AG09309 (cell line): ENCODE measurements at places on chromosomes 7 and 10.

DNA sequence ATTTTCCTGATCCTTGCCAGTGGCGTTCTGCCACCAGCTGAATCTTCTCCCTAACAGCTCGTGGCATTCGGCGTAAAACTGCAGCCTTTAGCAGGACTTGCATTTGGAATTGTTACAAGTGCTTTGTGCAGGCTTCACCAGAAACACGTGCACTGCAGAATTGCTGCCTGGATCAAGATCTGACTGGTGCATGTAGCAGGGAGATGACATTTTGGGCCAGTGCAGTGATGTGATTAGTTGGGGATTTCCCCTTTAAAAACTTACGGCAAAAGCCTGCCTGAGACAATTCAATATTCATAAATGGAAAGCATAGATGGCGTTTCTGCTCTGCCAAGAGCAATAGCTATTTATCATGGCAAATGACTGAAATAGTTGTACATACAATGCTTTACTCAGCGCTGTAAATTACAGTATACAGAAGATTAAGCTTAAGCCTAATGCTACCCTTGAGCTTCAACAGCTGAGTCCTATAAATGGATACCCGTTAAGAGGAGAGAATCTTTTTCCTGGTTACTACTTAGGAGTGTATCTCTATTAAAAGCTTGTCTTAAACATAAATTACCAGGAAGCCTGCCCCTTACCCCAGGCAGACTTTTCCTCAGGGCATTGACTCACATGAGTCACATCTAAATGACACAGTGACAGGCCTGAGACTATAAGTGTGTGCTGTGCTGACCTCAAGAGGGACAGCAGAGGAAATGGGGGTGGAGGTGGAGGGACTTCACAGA, 106.3 kb downstream of the ATXN7L1 start:
- DNase-seq: no peak

- no peak for DNase-seq
Measured at GRCh38 chr7:100221767-100222444, 2.2 kb downstream of the PVRIG start.

- no peak for DNase-seq
Measured at GRCh38 chr7:80313067-80313626, 178.5 kb downstream of the GNAI1 start.

- no peak for DNase-seq
Measured at GRCh38 chr7:93890464-93891068, at the start of gene TFPI2. TFPI2 (minus strand) TSS chr7:93890753; CDS start chr7:93890678, 75 bp downstream.

DNA sequence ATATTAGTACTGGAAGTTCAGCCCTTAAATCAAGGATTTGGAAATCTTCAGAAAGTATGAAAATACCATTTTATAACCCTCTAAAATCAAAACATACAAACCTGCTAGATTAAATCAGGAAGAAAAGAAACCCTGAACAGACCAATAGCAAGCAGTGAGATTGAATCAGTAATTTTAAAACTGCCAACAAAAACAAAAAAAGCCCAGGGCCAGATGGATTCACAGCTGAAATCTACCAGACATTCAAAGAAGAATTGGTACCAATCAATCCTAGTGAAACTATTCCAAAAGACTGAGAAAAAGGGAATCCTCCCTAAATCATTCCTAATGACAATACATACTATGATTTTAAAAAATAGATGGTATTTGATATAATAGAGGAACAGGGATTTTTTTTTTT, 70.1 kb downstream of the MCU start:
- DNase-seq: no peak

DNA sequence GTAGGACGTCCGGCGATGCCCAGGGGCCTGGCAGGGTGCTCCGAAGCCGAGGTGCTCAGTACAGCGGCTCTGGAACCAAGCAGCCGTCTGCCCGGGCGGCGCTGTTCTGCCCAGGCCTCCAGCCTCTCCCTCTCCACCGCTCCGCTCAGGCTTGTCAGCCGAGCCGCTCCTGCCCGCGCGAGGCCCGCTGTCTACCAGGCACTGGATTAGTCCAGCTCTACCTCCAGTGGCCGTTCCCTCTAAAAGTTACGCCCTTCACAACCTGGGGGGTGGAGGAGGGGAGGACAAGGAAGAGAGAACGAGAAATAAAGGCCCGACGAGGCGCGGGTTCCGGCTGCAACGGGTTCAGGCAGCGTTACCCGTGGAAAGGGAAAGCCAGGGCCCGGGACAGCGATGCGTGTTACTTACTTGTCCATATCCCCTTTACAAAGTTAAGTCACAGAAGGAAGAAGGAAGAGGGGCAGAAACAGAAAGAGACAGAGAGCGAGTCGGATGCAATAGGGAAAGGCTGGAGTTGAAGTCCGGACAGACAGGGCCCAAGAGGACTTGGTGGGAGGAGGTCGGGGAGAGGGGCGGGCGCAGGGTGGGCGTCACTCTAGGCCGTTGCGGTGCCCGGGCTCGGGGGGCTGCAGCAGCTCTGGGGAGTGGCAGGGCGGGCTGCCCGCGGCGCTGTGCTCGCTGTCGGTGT, 2.8 kb downstream of the SP8 start:
- no peak for DNase-seq

- DNase-seq: no peak
Measured at GRCh38 chr10:15879058-15879457, 18.8 kb upstream of the MINDY3 start.

- DNase-seq: no peak
Measured at GRCh38 chr10:117096599-117097201, 41.4 kb downstream of the VAX1 start.
